ENCODE measurements at places on chromosomes 6 and 20.
A peak's percentile ranks its signal among the peaks of the same experiment; 100 is the strongest.

- no peak for DNase-seq
These were observed 6.0 kb upstream of the RAB44 start for GRCh38 chr6:36691612-36692011.

DNA sequence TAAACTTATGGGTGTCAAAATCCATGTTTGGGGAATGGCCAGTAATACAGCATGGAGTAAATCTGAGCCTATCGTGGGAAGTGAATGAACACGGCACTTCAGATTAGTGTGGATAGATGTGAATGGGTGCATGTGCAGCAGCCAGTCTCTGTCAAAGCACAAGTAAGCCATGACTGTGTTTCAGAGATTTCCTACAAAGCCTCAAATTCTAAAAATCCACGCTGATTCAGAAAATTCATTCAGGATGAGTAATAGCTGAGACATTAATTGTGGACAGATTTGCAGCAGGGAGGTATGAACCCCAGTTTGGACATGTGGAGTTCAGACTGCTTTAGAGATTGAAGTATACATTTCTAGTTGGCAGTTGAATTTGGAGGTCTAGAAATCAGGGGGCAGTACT is 115.1 kb downstream of the QKI start:
- no peak for DNase-seq

DNA sequence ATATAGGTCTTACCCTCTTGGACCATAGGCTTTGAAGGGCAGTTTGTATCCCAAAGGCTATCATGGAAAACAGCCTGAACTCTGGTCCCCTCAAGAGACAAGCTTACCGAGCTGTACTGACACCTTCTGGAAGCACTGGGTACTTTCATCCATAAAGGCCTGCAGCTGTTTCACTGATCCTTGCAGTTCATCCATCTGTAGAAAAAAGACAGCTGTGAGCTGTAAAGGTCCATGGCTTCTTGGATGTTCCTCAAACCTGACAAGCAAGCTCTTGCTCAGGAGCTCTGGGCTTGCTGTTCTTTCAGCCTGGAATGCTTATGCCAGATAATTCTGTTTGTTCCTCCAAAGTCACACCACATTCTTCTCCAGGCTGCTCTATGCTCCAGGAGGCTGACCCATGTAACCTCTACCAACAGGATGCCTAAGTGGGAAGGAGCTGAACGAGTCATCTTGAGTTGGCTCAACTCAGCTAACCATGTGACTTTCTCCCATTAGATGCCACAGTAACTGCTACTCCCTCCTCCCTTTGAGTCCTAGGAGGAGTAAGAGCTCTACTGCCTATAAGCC is 8.8 kb upstream of the NDRG3 start:
- DNase-seq = peak; percentile 50

GRCh38 chr6:125679128-125679527 is 70.3 kb upstream of the HEY2 start:
- no peak for DNase-seq

DNA sequence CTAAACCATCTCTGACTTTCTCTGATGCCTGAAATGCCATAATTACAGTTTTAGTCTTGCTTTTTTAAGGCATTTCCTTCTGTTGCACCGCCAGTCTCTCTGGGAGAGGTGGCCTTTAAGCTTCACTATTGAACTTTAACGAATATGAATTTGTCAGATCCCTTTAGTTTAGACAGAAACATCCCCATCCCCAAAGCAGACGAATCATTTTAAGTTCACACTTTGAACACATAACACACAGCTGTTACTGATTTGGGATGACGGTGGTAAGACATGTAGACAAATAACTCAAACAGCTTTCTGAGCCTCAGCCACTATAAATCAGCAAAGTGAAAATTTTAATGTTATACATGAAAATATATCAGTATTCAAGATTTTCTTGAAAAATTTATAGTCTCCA is 7.2 kb upstream of the IPCEF1 start:
- DNase-seq = no peak

DNA sequence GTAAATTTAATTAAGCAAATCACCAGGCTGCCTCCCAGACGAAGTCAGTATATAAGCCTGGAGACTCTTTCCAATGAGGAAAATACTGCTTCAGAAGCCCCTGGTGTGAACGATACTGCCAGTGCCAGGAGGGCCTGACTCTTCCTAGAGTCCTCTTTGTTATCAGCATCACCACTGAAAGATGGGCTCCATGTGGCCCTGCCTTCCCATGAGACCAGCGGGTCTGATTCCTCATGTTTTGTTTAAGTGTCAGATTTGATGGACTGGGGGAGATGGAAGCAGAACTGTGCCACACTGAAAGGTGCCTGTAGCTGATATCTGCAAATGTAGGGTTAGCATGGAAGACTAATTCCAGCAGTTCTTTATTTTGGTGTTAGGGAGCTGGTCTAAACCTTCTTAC is 7.9 kb downstream of the NQO2 start:
- DNase-seq = no peak

GRCh38 chr6:72524011-72524645 is 97.7 kb upstream of the KCNQ5 start:
- DNase-seq = no peak

GRCh38 chr20:18019068-18019467 is 38.6 kb downstream of the OVOL2 start:
- peak; percentile 74 for DNase-seq

- no peak for DNase-seq
These were observed 254.6 kb downstream of the EPHA7 start for GRCh38 chr6:93164781-93165180.

DNA sequence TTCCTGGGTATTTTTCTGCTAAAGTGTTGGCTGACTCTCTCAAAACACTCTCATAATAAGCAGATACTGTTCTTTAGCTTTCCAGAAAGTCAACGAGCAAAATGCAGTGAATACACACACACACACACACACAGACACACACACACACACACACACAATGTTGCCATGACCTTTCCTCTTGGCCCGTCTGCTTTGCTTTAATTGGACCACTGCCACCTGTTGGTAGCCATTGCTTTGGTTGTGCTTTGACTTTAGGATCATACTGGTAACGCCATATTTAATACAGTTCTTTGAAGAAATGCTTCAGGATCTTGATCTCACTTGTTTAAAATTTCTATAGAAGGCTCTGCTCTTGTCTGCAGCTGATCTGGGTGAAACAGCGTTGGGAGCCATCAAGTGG is 4.4 kb downstream of the FIG4 start:
- no peak for DNase-seq

DNA sequence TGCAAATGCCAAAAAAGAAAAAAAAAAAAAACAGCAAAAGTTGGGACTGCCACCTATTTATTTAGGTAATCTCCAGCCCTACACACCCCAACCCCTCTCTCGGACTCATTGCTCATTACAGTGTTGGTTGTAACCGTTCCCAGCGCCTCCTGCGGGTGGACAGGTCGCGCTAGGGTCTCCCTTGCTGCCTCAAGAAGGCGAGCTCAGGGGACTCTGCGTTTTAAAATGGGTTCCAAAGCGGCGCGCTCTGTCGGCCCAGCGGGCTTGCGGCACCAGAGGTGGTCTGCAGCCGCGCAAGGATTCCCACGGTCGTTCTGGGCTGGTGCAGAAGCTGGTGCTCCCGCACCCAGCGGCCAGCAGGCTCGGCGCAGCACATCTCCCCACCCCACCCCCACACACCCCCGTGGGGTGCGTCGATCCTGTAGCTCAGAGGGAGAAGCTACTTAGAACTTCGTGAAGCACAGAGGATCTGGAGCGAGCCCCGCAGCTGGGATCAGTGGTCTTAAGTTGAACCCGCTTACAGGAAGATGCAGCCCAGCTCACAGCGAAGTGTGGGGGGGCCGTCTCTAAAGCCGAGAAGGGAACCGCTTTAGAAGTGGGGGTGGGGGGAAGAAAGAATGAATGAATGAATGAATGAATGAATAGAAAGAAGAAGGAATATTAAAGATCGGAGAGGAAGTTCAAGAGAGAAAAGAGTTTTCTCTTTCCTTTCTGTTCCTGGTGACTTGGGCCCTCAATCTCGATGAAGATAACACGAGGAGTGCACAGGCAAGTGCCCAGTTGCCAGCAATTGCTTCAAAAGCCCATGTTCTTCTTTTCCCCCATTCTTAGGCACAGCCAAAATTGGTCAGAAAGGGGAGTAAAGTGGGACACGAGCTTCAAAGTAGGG is 780 bp downstream of the TFAP2A start:
- DNase-seq = no peak

DNA sequence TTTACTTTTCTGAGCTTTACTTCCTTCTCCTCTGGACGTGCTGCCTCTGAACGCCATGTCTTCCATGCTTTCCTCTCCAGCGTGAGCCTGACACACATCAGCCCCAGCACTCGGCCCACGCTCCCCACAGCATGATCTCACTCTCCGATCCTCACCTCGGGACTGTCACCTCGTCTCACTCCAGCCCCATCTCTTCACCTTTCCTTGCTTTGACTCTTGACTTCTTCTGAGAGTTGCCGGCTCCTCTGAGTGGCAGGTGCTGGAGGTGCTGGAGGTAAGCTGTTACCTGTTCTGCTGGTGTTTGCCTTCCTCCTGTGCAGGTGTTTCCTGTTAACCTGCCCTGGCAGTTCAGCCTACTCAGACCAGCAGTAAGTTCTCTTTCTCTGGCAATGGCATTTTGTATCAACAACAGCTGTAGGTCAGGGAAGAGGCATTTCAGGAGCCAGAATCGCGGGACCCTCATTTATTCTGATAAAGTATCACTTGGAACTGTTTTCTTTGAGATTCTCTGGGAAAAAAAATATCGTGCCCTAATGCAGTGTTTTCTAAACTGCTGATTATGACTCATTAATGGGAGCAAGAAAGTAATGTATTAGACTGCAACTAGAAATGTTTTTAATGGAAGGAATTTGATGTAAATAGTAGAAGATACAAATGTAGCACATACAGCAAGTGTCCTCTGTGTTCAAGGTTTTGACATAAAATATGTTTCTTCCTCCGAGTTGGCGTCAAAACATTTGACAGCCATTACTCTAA is 106.5 kb downstream of the ARID1B start:
- DNase-seq = no peak

- no peak for DNase-seq
These were observed 148.7 kb downstream of the SOX4 start for GRCh38 chr6:21742238-21742660.

GRCh38 chr6:107695061-107695720 is 128.9 kb downstream of the SCML4 start:
- no peak for DNase-seq

DNA sequence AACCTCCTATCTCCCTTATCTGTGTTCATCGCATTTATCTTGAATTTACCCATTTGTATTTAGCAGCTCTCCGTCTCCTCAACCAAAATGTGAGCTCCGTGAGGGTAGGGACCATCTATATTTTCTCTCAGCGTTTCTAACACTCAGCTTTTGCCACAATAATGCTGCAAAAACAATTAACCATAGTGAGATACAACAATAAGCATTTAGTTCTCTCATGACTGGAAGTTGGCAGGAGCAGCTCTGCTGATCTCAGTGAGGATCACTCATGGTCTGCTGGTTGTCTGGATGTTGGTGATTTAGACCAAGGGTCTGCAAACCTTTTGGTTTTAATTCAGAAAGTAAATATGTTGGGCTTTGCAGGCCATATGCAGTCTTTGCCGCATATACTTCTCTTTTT is 394.8 kb upstream of the RNF217 start:
- no peak for DNase-seq

- DNase-seq = peak; percentile 52
These were observed 2.2 kb downstream of the NOL4L start for GRCh38 chr20:32582659-32583580.

GRCh38 chr6:35044761-35045421 is 96.2 kb downstream of the TCP11 start:
- no peak for DNase-seq

DNA sequence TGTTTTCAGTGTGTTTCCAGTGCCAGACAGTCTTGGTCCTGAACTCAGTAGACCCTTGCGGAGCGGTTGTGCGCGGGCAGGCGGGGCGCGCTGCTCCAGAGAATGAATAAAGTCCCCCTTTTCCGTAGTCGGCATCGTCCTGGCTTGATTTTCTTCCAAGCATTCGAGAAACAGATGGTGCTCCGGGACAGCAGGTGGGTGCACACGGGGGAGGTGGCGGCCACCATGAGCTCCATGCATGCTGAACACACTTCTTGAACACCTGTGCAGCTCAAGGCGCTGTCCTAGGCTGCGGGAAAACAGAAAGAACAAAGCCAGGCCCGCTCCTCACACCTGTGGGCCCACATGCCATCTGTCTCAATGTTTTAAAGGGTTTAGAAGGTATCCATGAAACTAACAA is 125.2 kb downstream of the TAF4 start:
- DNase-seq = no peak

DNA sequence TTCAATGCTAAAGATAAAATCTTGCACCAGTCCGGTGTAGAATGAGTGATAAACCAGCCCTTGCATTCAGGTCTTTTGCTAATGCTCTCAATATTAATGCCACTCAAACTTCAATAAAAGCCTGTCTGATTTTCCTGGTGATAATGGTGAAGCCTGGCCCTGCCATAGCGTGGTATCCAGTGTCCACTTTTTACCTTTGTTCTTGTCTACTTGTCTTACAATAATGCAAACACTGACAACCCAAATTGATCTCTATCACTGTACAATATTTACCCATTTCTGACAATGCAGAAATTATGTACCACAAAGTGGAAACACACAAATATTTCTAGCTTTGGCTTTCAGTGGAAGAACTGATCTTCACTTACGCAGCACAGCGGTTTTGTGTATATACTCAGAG is 189.1 kb downstream of the ZDHHC14 start:
- DNase-seq = no peak

- DNase-seq = no peak
These were observed 506.6 kb downstream of the FRK start for GRCh38 chr6:115554060-115554459.

- DNase-seq = no peak
These were observed 21.5 kb upstream of the CHD6 start for GRCh38 chr20:41639630-41640029.

DNA sequence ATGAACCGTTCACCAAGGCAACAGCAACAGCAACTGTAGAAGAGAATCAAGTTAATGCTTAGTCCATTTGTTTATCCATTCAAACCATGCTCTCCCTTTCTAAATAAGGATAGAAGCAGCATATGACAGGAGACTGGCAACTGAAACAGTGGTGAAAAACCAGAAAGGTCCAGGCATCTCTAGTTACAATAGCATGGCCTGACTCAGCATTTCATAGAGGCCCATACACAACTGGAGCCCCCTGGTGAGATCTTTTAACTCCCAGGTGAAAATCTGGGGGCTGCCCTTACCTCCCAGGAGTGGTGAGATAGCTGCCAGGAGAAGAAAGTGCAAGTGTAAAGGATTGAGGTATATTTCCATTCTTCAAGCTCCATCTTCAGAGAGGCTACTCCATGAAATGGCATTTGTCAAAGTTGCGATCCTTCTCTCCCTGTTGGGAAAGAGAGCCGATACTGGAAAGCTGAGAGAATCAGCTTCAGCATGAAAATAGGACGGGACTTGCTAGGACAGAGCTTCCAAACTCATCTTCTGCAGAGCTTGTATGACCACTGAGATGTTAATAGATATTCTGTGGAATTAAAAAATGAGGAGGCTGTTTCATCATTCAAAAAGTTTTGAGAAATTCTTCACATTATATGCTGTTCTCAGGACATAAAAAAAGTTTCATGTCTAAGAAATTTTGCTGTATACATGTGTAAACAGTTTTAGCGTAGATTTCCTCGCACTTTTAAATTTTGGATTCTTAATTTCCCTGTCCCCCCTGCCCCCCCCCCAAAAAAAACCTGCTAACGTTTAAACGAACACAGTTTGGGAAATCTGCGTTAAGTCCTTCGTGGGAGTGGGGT is 10.9 kb upstream of the SLC2A12 start:
- DNase-seq = no peak

Measured in GM10248 (cell line).